ENCODE measurements at places on chromosomes 7 and 10.

- no peak for DNase-seq
These were observed 64.4 kb downstream of the ASB13 start for GRCh38 chr10:5601826-5602495.

DNA sequence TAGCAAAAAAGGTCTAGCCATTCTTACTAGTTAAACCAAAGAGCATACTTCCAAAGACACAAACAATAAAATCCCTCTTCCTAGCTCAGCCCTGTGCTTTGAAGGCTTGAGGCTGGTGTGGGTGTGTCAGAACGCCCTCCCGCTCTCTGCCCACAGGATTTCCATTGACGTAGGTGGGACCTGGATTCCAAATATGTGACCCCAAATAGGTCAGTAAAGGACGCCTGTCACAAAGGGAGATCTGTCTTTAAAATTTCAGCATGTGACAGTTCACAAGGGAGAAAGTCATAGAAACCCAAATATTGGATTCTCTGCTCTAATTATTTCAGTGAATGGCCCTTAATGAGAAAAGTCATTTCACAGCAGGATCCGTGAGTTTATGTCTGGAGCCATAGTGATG, 39.9 kb upstream of the LYZL1 start:
- DNase-seq = no peak

DNA sequence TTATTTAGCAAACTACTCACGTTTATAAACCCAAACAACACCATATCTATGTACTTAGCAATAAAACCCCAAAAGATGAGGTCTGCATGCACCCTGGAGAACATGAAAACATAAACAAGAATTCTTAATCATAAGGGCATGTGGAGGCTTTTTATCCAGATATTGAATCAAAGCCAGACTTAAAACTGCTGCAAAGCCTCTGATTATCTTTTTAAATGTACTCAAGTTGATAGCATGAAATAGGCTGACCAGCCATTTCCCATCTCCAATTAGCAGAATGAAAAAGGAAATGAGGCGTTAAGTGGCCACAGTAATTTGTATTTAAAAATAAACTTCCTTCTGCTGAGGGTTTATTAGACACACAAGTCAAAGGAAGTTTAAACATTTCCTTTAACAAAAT, 48.3 kb downstream of the ITIH5 start:
- DNase-seq = no peak

- DNase-seq = no peak
These were observed 666 bp upstream of the YAE1 start for GRCh38 chr7:39565538-39565937.

DNA sequence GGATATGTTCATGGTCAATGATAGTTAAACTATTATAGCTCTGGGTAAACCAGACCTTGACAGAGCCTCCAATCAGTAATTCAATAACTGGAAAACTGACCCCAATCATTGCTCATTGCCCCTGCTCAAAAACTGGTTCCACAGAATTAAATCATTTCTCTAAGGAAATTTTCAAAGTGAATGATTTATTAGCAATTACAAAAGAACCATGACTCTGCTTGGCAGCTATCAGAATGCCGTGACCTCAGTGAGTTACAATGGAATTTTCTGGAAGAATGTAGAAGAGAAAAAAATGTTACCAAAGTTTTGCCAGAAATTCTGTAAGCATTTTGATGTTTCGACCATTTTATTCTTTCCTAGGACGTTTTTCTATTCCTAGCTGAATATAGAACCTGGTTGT, 106.8 kb upstream of the APBB1IP start:
- no peak for DNase-seq

GRCh38 chr10:27145937-27146336, 8.2 kb downstream of the YME1L1 start:
- DNase-seq = no peak

DNA sequence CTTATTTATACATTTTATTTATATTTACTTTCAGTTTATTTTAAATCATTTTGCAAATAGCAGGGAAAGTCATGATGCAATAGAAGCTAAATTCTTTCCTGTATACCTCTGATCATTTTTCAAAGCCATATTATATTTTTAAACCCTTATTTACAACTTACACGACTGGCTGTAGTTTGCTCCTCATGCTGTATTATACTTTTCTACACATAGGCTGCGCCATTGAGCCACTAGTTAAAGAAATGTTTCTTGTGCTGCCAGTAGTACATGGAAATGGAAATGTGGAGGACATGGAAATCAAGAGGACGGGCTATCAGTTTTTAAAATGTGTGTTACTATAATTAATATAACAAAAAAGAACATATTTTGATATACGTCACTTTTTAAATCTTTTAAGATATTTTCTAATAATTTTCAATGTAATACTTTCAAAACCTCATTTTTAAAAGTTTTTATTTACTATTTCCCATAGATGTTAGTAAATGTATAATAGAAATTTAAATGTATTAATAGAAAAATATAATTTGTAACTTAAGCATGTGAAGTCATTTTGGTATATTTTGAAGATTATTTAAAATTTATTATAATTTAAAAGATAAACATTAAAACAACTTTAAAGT, 118.5 kb downstream of the VTI1A start:
- no peak for DNase-seq

GRCh38 chr7:71661671-71662224, 529.8 kb downstream of the GALNT17 start:
- no peak for DNase-seq

DNA sequence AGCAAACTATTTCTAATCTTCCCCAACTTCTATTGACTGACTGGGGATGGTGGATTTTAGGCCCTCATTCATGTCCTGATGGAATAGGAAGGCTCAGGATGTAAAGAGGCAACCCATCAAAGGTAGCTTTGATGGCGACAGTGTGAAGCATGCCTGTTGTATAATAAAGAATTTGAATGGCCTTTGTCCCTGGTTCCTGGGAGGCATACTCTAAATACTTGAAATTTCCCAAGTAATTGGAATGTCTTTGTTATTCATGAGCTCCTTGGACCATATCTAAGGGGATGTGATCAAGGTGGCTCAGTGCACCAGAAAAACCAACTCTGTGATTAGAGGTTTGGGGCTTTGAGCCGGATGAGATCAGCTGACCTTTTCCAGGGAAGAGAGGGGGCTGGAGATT, 264.5 kb upstream of the NEBL start:
- DNase-seq = no peak

DNA sequence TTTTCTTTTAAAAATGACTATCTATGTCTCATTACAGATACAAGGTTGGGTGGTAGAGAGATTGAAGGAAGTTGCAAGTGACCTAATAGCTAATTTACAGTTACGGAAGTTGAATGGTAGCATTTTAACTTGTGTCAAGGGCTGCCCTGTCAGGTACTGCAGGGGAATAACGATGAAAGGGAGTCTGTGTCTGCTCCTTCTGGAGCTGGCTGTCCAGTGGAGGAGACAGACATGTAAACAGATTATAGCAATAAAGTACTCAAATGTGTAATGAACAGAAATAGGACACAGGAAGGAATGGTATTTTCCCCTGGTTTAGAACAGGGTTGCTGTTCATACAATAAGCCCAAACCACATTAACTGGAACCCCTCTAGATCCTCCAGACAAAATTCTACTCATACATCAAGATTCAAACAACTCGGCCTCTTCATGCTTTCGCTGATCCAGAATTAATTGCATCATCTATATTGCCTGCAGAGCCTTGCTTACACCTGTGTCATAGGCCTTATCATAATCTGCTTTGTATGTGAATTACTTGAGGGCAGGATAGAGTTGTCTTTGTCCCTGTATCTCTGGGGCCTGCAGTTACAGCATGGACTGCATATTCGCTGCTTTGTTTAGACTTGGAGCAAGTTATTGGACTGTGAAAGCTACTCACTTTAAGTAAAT, 42.8 kb downstream of the AUTS2 start:
- no peak for DNase-seq

GRCh38 chr10:66837335-66837734, 88.5 kb upstream of the LRRTM3 start:
- DNase-seq = no peak

Measured in B cell (primary cell).